CD4-positive, alpha-beta T cell treated with Interleukin-17A for 4 hours (primary cell): ENCODE measurements at places on chromosomes 7 and 10.

- DNase-seq: no peak
These were observed 114.7 kb downstream of the ODAD2 start for GRCh38 chr10:27884185-27884641.

GRCh38 chr10:118207470-118208007, 134.6 kb downstream of the FAM204A start:
- no peak for DNase-seq

DNA sequence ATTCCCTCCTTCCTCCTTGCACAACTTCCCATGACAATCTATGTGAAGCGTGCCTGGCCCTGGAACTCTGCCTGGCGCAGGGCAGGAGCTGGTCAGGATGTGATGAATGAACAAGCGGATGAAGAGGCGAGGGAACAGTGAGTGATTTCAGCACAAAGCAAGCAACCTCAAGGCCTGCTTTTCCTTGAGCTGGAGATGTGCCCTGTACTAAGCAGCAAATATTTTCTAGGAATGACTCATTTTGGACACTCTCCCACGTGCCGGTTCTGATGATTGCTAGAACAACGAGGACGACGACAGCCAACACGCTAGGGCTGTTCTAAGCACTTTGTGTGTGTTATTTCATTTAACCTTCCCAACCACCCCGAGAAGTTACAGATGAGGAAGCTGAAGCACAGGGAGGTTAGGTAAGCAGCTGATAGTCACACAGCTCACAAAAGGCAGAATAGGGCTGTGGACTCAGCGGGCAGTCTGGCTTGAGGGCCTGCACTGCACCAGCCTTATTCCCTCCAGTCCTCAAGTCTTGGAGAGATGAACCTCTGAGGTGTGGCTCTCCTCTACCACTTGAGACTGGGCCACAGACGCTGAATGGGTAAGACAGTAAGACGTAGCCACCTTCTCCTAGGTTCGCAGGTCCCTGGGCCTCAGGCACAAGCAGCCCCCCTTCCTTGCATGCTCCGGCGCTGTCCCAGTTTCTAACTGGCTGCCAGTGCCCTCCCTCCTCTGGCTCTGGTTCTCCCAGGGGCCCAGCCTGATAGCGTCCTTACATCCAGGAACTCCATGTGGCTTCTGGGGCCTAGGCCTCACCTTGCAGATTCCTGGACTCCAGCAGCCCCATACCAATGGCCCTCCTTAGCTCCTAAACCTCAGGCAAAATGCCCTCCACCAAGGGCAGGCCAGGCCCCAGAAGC, 59.0 kb downstream of the YKT6 start:
- DNase-seq: no peak

GRCh38 chr10:77416311-77417135, 221.1 kb downstream of the KCNMA1 start:
- no peak for DNase-seq

- no peak for DNase-seq
These were observed 54.3 kb downstream of the ASB13 start for GRCh38 chr10:5611899-5612680.

DNA sequence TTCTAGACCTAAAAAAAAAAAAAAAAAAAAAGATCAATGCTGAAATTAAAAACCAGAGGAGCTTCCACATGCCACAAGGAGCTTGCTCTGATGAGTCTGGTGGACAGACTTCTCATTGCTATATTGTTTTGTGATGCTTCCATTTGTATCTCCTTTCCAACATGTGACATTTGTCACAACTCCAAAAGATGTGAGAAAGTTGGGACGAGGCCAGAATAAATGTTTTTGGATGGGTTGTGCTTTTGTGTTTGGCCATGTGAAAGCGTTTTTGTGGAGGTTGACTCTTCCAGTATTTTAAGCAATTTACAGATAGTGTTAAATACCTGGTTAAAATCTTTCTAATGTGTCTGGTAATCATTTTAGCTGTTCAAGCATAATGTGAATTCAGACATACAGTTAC, 280.1 kb downstream of the SKAP2 start:
- DNase-seq: no peak

DNA sequence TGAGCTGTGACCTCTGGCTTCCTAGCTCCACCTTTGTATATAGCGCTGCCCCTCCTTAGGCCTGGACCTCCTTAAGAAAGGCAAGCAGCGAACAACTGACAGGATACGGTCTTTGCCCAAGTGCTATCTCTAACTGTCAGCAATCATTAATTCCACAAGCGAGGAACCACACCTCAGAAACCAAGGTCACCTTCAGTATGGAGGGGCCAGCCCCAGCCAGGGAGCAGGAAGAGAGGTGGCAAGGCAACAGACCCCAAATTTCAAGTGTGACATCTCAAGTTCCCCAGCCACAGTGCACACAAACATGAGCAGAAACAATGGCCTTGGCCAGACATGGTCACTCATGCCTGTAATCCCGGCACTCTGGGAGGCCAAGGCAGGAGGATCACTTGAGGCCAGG, 4.8 kb upstream of the AOC1 start:
- no peak for DNase-seq

- no peak for DNase-seq
These were observed 60.7 kb downstream of the DGKB start for GRCh38 chr7:14841869-14842268.
